ENCODE measurements at places on chromosomes 16 and 17. TPM values are rescaled to one million over a fixed set of nuclear protein-coding genes. Genes with fewer than 3 reads are reported as not detected.
A peak's percentile ranks its signal among the peaks of the same experiment; 100 is the strongest.

The CRYM gene
- not detected for total RNA-seq

The ADAP2 gene
- total RNA-seq, result 29.3 TPM

The GPR179 gene
- 0.08 TPM for total RNA-seq

The GAS7 gene
- 54.9 TPM for total RNA-seq

The CA5A gene
- 0.56 TPM for total RNA-seq

The CDH5 gene
- 50.9 TPM for total RNA-seq

The KCNJ2 gene
- 3.6 TPM for total RNA-seq

- no peaks in the 10 kb centered on the region for H3K27me3 ChIP-seq
- no peaks in the 10 kb centered on the region for H3K36me3 ChIP-seq
- no peaks in the 10 kb centered on the region for H3K4me1 ChIP-seq
These were observed 30.2 kb upstream of the GUCY2D start for GRCh38 chr17:7972131-7972785.

DNA sequence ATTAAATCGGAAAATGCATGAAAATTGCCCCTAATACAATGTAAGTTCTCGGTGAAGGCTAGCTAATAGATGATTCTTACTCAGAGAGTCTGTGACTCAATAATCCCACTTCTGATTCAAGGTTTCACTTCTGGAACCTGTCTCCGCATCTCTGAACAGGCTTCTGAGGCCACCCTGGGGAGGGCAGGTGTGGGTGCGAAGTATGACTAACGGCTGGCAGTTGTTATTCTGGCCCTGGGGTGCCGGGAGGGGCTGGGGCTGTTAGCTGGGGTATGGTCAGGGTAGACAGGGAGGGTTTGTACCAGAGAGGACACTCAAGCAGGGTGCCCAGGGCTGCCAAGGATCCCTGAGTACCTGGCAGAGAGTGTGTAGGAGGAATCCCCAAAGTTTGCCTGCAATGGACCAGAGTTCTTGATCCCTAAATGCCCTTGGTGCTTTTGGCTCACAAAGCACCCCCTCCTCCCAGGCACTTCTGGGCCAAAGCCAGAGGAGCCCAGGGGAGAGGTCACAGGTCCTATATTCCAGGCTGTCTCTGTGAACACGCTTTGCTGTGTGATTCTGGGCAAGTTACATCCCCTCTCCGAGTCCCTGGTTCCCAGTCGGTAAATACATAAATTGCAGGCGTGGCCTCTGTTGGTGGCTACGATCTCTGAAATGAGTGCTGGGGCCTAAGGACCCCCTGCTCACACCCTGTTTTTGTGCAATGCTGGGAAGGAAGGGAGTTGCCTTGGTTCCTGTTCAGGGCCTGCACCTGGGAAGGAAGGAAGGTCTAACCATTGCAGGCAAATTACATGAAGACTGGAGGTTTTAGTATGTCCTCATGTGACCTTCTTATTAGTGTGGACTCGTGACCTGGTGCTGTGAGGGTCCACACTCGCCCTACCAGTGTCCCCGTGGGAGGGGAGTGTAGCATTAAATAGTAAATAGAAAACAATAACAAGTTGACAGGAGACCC is 49.9 kb upstream of the CPNE2 start:
- DNase-seq, result no peak
- H3K27ac ChIP-seq, result no peak overlapping the region
- H3K36me3 ChIP-seq, result no peaks in the 10 kb centered on the region
- H3K4me3 ChIP-seq, result no peak overlapping the region

DNA sequence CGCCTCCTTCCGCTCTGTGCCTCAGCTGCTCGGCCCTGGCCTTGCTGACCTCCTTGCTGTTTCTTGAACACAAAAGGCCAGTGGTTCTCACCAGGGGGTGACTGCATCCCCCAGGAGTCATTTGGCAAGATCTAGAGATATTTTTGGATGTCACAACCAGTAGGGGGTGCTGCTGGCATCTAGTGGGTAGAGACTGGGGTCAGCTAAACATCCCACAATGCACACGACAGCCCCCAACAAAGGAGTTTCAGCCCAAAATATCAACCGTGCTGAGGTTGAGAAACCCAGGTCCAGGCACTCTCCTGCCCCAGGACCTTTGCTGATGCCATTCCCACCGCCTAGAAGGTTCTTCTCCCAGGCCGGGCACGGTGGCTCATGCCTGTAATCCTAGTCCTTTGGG is 39.7 kb downstream of the ABCC6 start:
- H3K36me3 ChIP-seq, result no peaks in the 10 kb centered on the region
- DNase-seq, result no peak
- H3K27ac ChIP-seq, result no peak overlapping the region
- H3K4me1 ChIP-seq, result no peaks in the 10 kb centered on the region
- H3K27me3 ChIP-seq, result no peaks in the 10 kb centered on the region

DNA sequence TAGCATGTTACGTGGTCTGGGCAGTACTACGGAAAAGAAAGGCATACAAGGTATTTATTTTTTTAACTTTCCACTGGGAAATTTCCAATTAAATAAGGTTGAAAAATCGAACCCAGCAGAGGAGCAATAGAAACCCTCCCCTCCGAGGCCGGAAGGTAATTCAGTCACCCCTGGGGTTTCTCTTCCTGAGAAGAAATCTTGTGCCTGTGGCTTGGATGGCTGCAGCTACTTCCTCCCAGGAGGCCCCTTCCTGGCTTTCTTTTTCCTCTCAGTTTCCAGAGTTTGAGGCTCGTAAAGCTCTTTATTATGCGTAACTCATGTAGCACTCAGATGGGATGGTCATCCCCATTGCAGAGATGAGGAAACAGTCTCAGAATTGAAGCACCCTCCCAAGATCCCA is 140.3 kb downstream of the ASIC2 start:
- no peak for DNase-seq
- no peaks in the 10 kb centered on the region for H3K4me1 ChIP-seq
- H3K27ac ChIP-seq, result no peak overlapping the region

- no peak for DNase-seq
- no peaks in the 10 kb centered on the region for H3K4me1 ChIP-seq
- no peaks in the 10 kb centered on the region for H3K36me3 ChIP-seq
- H3K27ac ChIP-seq, result no peak overlapping the region
- no peak overlapping the region for H3K4me3 ChIP-seq
These were observed 256.9 kb downstream of the ENGASE start for GRCh38 chr17:79331492-79331891.

DNA sequence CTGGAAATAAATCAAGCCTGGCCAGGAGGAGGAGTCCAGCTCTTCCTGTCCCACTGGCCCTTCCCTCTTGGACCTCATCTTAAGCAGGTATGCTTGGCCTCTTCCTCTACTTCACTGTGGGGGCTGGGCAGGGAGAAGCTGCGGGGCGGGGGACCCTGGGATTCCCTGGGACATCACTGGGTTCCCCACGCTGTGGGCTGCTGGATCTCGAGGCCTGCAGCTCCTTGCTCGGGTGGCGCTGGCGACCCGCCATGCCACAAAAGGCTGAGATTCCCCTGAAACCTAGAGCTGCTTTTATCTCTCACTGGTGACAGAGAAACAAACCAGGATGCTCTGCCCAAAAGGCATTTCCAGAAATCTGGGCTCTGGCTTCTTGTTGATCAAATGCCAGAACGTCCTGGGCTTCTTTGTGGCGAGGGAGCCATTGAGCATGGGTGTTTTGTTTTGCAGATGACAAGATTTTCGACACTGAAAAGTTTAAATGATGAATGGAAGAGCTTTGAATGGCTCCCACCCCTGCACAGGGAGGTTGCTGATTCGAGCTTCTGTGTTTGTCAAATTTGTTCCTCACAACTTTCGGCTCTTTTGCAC is 8.6 kb upstream of the PGS1 start:
- no peak for DNase-seq
- H3K27ac ChIP-seq, result no peak overlapping the region
- no peaks in the 10 kb centered on the region for H3K36me3 ChIP-seq
- H3K4me3 ChIP-seq, result no peak overlapping the region

GRCh38 chr17:64707050-64707591 is 45.0 kb upstream of the SMURF2 start:
- DNase-seq, result peak; percentile 93
- H3K27me3 ChIP-seq, result no peaks in the 10 kb centered on the region
- H3K4me1 ChIP-seq, result peaks cover 8% of the 10 kb centered on the region
- H3K4me3 ChIP-seq, result no peak overlapping the region
- no peaks in the 10 kb centered on the region for H3K36me3 ChIP-seq

DNA sequence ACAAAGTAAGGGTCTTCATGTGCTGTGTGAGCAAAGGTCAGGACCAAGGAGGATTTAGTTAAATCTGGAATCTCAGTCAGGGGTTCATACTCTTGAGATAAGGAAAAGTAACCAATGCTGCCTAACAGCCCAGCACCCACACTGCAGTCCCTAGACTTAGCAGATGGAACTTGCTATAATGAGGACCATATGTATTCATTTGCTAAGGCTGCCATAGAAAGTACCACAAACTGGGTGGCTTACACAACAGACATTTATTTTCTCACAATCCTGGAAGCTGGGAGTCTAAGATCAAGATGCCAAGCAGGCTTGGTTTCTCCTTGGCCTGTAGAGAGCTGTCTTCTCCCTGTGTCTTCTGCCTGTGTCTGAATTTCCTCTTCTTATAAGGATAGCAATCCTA is 20.8 kb downstream of the ZP2 start:
- no peaks in the 10 kb centered on the region for H3K27me3 ChIP-seq
- H3K36me3 ChIP-seq, result no peaks in the 10 kb centered on the region
- H3K4me1 ChIP-seq, result peaks cover 7% of the 10 kb centered on the region

- no peaks in the 10 kb centered on the region for H3K4me1 ChIP-seq
- H3K27ac ChIP-seq, result no peak overlapping the region
- DNase-seq, result no peak
These were observed 23.8 kb downstream of the SLC12A3 start for GRCh38 chr16:56888806-56889205.

GRCh38 chr17:60147553-60148223 is 2.1 kb upstream of the CA4 start:
- no peak overlapping the region for H3K27ac ChIP-seq
- no peaks in the 10 kb centered on the region for H3K36me3 ChIP-seq
- H3K4me1 ChIP-seq, result peaks cover 18% of the 10 kb centered on the region
- H3K4me3 ChIP-seq, result no peak overlapping the region

DNA sequence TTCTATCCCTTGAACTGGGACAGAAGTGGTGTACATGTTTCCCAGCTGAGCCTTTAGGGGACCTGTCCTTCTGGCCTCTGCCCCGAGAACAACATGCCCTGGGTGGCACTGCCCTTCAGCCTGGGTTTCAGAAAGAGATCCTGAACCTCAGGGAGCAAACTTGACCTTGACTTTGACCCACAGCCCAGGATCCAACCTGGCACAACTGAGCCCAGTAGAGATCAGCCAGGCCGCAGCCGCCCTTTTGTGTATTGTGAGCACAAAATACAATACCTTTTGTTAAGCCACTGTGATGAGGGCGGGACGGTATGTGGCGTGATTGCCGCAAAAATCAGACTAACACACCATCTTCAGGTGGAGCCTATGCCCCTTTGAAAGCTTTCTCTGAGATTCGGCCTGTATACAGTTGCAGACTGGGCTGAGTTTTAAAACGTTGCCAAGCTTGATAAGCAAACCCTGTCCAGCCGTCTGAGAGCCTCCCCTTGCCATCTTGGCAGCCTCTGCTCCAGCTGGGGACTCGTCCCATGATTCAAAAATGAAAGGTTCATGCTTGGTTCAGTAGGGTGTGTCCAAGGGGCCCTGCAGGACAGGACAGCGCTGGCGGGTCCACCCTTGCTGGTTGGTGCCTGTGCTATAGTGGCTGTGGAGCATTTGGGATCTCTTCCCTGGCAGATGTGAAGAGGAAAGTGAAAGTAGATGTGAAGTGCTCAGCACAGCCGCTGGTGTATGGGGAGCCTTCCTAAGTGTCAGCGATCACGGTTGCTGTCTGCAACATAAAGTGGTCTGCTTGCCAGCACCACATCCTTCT is 40.3 kb downstream of the FOXL1 start:
- H3K36me3 ChIP-seq, result no peaks in the 10 kb centered on the region
- no peaks in the 10 kb centered on the region for H3K27me3 ChIP-seq
- H3K27ac ChIP-seq, result peak overlapping the region; percentile 49
- no peaks in the 10 kb centered on the region for H3K4me1 ChIP-seq
- DNase-seq, result no peak

- no peak overlapping the region for H3K27ac ChIP-seq
- no peaks in the 10 kb centered on the region for H3K27me3 ChIP-seq
- no peaks in the 10 kb centered on the region for H3K4me1 ChIP-seq
- no peaks in the 10 kb centered on the region for H3K36me3 ChIP-seq
- no peak for DNase-seq
These were observed 13.1 kb upstream of the PLCG2 start for GRCh38 chr16:81765969-81766368.

DNA sequence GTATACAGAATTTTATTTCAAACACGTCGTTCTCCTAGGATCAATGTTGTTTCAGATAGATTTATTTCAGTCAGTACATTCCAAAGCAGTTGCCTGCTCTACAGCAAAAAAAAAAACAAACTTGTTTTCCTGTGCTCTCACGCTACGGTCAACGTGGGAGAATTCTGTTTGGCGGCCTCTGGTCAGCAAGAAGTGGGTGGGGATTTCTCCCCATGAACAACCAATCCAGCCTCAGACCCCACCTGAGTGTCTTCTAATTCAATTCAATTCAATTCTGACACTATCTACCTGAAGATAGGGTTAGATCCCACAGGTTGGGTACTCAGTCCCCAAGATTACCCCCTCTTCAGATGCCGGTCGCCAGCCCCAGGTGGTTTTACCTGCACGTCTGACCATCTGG is 22.1 kb downstream of the C17orf58 start:
- no peak for DNase-seq
- peaks cover 8% of the 10 kb centered on the region for H3K4me1 ChIP-seq
- H3K36me3 ChIP-seq, result no peaks in the 10 kb centered on the region
- H3K27me3 ChIP-seq, result no peaks in the 10 kb centered on the region

DNA sequence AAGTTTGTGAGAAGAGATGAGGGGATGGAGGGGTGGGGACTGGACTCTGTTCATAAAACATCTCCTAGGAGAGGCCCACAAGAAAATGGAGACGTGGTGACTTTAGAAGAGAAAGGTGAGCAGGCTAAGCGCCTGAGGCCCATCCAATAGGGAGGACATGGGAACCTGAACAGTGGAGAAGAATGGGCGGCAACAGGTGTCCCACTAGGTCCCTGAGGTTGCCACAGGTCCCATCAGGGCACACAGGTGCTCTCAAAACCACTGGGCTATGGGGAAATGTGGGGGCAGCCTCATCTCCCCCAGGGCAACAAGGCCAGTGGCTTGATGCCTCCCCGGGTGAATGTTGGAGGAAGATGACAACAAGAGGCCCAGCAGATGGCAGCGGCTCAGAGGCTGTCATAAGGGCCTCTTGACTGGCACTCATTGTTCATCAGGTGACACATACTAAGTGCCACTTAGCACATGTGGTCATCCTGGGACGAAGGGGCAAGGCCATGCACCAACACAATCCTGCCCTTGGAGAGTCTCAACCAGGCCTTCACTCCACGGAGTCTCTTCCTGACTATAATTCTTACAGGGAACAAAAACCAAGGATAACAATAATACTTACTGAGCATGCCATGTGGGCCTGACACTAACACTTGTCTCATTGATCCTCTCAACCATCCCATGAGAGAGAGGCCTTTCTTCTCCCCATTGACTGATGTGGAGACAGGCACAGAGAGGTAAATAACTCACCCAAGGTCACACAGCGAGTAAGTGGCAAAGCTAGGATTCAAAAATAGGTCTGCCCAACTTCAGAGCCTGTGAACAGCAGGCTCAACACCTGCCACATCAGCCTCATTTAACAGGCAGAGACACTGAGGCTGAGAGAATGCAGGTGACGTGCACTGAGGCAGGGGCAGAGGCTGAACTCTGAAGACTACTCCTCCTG is 38.0 kb downstream of the CUEDC1 start:
- H3K4me3 ChIP-seq, result no peak overlapping the region
- no peaks in the 10 kb centered on the region for H3K27me3 ChIP-seq
- H3K4me1 ChIP-seq, result peaks cover 81% of the 10 kb centered on the region
- DNase-seq, result no peak
- no peaks in the 10 kb centered on the region for H3K36me3 ChIP-seq
